ENCODE measurements at places on chromosomes 11 and 22.

- DNase-seq = no peak
These were observed 274.7 kb downstream of the NXPE2 start for GRCh38 chr11:114953039-114953438.

GRCh38 chr11:76230392-76230791 is 24.1 kb upstream of the WNT11 start:
- DNase-seq = no peak

- no peak for DNase-seq
These were observed 20.5 kb downstream of the NUCB2 start for GRCh38 chr11:17296852-17297559.

DNA sequence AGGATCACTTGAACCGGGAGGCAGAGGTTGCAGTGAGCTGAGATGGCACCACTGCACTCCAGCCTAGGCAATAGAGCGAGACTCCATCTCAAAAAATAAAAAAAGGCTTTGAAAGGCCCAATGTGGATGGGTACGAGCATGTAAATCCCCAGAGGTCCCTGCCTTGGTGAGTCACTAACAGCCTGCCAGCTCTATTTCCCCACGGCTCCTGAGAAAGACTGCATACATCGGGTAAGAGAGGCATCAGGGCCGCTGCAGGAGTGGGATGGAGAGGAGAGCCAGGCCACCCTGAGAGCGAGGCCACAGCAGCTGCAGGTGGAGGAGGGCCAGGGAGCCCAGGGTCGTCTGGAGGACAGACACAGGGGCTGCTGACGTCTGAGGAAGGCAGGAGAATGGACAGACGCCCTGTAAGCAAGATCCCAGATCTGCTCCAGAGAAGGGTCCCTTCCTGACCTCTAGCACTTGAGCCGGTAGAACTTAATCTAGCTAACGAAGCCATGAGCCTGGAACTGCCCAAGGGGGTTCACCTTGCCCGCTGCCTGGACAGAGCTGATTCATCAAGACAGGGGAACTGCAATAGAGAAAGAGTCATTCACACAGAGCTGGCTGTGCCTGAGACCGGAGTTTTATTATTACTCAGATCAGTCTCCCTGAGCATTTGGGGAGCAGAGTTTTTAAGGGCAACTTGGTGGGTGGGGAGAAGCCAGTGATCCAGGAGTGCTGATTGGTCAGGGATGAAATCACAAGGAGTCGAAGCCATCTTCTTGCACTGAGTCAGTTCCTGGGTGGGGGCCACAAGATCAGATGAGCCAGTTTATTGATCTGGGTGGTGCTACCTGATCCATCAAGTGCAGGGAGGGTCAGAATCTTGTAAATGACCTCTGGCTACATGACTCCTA is 5.1 kb upstream of the KRTAP5-9 start:
- no peak for DNase-seq

Data from amniotic stem cell (primary cell).